ENCODE measurements at places on chromosomes 4 and X. TPM values are rescaled to one million over a fixed set of nuclear protein-coding genes. Genes with fewer than 3 reads are reported as not detected.

- DNase-seq = peak; percentile 26
Measured at GRCh38 chr4:52780617-52781354, 29.6 kb upstream of the ERVMER34-1 start.

DNA sequence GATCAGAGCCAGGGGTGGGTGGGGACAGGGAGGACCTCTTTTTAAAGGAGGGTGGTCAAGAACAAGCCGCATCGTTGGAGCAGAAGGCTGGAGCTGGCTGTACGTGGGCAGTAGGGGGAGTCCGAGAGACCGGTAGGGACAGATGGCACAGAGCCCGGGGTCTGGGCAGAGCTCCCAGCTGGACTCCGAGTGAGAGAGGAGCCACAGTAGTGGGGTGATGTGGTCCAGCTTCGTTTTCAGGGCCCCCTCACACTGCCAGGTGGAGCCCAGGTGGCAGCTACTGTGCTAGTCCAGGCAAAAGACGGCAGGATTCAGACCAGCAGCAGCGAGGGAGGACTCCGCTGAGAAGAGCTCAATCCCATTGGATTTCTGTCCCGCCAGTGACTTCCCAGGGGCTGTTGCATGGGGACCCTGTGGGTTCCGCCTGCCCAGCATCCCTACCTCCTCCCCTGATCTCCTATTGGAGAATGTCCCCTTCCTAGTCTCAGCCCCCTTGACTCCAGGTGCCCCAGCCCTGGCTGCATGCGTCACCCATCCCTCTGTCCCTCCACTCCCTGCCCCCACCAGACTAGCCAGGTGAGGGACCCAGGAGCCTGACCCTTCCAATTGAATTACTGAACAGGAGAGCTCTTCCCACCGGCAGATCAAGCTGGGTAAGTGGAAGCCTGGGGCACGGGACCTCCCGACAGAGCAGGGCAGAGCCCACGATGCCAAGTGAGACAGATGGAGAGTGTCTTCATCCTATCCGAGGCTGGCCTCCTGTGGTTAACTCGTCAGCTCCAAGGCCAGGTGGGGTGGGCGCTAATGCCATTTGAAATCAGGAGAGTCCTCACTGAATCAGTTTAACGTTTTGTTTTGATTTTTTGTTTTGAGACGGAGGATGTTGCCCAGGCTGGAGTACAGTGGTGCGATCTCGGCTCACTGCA is 2.9 kb downstream of the ARHGAP4 start:
- peak; percentile 65 for DNase-seq

The CCSER1 gene
- 23.8 TPM for total RNA-seq

The GPR173 gene
- total RNA-seq = not detected

The IL21 gene
- total RNA-seq = not detected

GRCh38 chrX:11336201-11336600 is 43.0 kb downstream of the AMELX start:
- no peak for DNase-seq

GRCh38 chr4:52915191-52915590 is 53.1 kb downstream of the RASL11B start:
- no peak for DNase-seq

DNA sequence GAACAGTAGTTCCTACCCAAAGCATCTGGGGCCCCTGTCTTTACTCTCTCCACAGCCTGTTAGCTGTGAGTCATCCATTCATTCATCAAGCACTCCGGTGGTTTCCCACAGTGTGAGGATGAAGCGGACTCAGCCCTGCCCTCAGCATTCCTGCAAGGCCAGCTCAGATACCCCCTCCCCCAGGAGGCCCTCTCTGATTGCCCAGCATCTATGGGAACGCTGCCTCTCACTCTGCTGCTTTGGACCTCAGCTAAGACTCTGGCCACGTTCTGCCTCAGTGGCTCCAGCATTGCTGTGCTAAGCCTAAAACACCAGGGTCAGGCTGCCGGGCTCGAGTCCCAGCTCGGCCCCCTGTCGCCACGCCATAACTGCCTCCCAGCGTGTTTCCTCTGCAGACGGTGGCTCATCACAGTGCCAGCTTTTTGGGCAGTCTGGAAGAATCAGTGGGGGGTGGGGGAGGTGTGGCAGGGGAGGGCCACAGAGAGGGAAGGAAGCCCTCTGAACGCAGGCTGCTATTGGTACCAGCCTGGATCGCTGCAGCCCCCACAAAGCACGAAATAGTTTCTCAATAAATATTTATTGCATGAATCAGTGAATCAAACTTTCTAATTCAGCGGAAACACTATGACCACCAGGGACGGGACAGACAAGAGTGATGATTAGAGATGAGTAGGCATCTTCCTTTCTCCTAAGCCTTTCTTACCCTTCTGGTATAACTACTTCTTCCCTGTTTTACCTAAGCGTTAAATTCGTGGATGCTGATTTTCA is 74.4 kb downstream of the SORCS2 start:
- no peak for DNase-seq

DNA sequence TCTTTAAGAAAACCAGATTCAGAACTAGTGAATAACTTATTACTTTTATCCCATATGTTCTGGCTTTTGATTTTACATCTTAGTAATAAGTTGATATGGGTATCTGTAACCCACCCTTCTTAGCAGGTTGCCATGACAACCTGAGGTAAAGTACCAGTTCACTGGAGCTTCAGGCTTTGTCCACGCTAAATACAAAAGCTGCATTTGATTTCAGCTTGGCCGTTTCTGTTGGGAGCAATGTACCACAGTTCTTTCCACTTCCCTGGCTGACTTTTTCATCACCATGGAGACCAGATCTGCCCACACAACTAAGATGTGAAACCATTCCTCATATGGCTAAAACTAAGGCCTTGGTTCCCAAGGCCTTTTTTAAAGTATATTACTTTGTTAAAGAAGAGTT is 26.1 kb downstream of the KLHL34 start:
- DNase-seq = peak; percentile 5

GRCh38 chr4:10334506-10335028 is 122.7 kb downstream of the ZNF518B start:
- DNase-seq = no peak

DNA sequence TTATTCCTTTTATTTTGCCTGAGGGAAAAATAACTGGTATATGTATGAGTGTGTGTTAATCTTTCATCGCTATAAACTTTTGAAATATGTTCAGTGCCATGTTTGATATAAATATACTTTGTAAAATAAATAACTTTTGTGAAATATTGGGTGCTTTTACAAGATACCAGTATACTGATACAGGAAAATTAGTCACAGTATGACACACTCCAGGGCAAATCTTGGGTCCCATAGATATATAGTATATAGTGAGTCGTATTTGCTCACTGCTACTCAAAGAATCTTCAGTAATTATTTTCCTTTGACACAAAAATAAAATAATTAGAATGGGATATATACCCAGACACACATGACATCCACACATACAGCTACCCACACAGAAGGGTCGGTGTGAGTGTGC is 472.3 kb downstream of the GRID2 start:
- DNase-seq = no peak

DNA sequence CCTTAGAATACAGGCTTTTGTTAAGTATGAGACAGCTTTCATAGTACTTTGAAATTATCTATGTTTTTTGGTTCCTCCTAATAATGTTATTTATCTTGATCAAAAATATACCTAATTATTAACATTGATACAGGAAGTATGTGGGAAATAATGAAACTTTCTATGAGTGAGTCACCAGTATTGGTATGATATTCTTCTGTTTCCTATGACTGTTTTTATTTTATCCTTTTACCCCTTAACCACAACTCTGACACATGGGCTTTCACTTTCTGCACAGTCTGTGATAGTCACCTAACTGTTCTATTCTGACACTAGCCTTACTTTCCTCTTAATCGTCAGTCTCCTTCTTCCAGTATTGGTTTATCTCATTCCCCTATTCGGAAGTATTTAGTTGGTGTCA is 4.7 kb downstream of the THAP9 start:
- DNase-seq = peak; percentile 47

- peak; percentile 4 for DNase-seq
Measured at GRCh38 chrX:30997411-30997810, 74.4 kb downstream of the FTHL17 start.

DNA sequence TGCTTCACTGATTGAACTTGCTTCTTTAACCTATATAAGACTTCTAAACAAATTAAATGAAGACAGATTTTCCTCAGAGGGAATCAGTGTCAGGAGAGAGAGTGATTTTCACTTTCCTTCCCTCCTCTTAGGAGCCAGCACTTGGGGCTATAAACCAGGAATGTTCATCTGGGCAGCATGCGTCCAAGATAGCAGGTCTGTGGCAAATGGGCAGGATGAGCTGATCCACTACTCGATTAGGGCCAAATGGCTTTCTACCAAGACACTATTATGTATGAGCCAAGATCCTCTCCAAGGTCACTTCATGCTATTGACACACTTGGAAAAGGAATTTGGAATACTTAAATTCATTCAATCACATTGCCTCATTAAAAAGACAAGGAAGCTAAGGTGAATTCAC is 203.9 kb upstream of the GRID2 start:
- DNase-seq = no peak

The UGT2A1 gene
- total RNA-seq = not detected

DNA sequence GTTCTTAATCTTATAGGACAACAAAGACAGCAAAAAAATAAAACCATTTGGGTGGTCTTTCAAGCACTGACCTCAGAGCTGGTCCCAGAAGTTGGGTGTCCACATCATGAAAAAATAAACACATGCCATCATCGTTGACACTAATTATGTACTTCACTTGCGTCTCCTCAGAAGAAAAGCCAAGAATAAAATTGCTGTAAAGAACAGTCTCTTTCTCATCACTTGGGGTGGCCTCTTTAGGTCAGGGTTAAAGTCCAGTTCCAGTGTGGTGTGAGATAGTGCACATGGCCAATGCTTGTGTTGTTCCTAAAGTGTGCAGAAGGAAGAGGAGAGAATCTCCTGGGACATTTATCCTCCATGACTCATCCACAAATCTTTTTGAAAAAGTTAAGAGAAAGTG is 49.5 kb upstream of the IBSP start:
- DNase-seq = no peak

DNA sequence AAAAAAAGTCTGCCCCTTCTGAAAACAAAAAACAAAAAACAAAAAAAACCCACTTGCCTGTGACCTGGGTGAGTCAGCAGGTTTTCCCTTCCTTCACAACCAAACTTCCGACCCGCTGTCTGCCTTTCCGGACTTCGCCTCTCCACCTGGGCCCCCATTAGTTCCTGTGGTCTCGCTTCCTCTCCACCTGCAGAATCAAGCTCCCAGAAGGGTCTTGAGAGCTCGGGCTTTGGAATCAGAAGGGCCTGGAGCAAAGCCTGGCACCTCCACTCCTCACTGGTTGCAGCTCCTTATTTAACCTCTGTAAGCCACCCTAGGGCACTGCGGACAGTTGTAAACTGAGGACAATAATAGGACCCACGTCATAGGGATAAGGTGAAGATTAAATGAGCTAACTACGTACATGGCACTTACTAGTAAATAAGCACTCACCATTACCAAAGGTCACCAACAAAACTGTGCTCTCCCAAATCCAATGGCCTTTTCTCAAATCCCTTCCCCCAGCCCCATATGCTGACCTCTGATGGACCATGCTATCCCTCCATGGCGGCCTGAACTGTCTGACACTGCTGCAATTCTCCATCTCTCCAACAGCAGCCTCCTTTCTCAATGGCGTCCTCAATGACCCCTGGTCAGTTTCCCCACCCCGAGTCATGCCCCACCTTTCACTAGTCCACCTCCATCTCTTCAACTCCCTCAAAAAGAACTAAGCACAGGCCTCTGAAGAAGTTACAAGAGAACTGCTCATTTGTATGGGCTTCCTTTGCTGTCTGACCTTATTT is 64.2 kb downstream of the IRF2 start:
- DNase-seq = no peak

DNA sequence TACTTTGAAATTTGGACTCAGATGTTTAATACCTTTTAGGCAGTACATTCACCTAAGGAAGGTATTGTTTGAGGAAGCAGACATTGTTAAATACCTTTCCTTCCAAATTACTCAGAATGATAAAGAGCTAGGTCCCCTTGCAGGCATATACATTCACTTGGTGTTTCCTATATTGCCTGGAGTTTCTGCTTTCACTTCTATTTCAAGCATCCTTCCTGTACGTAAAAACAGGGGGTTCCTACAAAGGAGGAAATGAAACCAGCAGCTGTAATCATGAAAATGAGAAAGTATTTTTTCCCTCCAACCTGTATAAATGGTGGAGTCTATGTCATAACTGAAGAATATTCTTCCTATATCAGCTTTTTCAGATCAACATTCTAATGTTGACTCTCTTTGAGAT is 90.4 kb upstream of the RASGEF1B start:
- DNase-seq = no peak

DNA sequence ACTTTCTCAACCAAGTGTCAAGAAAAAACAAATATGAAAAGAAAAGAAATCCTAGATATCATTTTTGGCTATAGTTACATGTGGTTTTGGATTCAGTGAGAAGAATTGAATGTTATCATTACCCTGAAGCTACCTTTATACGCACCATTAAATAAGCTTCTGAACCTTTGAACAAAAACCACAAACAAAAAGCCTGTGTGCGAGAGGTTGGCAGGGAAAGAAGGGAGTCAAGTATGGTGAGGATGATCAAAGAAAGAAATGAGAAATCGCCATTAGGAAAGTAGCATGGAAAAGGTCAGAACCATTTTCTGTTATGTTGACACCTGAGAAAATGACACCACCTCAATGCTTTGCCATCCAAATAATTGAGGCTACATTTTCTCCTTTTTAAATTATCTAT is 1.2 kb upstream of the SLC7A11 start:
- peak; percentile 62 for DNase-seq

The LEF1 gene
- total RNA-seq = 101 TPM

The CXorf51A gene
- not detected for total RNA-seq

DNA sequence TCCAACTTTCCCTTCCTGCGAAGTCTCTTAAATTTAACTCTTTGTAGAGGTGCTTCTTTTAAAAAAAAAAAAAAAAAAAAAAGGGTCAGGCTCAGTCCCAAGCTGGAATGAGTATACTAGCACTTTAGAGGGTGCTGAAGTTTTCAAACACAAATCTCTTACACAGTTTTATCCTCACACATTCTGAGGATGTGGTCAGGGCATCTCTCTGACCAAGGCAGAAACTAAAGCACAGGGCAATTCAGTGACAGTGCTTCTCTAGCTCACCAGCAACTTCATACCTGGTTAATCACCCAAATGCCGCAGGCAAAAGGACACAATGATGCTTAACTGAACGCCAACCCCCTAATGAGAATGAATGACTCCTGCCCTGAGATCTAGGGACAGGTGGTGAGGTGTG is 9.8 kb upstream of the PGM2 start:
- no peak for DNase-seq

GRCh38 chr4:82136161-82136801 is 237.5 kb downstream of the HNRNPD start:
- DNase-seq = no peak

All from SK-MEL-5 (cell line).